ENCODE measurements at places on chromosomes 12 and 14. TPM values are rescaled to one million over a fixed set of nuclear protein-coding genes. Genes with fewer than 3 reads are reported as not detected.

DNA sequence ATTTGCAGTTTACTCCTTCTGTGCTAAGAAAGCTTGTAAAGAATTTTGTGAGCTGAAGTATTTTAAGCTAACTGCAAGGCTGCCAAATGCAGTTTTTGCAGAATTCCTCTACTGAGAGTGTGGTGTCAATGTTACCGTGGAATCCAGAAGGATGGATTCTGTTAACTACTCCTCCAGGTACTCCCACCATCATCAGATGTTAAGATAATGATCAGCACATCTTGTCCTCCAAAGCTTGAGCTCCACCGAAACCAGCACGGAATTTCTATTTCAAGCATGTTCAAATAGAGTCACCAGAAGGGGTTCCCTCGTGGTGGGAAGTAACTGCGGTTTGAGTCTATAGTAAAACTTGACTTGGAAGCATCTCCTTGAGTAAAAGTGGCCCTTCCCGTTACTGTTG is 64.3 kb upstream of the CDKN3 start:
- no peak for DNase-seq

Gene CRIP2
- polyA plus RNA-seq, result 109 TPM

DNA sequence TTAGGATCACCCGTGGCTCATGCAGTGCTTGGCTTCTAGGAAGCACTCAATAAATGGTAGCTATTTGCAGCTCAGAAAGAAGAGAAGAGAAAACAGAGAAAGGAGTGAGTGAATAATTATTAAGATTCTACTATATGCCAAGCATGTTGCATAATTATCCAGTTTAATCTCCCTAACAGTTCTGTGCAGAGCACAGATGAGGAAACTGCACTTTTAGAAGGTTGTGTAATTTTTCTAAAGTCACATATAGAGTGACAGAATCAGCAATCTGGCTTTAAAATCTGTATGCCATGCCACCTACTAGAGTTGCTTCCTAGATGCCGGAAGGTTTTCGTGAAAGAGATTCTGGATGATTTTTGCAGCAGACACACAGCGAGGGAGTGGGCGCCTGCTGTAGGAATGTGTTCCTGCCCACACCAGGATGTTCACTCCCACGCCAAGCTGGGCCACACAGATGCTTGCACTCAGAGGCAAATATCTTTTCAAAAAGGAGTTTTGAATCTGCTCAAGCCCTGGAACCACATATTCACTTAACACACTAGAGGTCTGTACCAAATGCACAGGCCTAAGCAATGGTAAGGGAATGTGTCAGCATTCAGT is 50.2 kb upstream of the SMCO2 start:
- DNase-seq, result no peak

DNA sequence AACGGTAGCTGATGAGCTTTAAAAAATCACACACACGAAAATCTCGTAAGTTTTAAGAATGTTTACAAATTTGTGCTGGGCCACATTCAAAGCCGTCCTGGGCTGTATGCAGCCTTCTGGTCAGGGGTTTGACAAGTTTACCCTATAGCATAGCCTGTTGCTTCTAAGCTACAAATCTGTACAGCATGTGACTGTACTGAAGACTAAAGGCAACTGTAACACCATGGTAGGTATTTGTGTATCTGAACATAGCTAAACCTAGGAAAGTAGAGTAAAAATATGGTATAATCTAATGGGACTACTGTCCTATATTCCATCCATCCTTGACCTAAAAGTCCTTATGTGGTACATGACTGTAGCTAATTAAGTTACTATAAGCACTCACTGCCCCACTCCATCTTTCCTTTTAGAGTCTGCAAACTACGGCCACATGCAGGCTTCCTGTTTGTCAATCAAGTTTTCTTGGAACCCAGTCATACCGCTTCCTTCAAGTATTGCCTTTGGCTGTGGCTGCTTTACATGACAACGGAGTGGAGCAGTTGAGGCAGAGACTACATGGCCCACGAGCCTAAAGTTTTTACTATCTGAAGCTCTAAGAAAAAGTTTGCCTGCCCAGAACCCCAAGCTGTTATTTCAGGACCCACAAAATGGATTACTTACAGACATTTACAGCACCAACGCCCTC is 18.5 kb downstream of the KRT7 start:
- DNase-seq, result no peak

Gene MYO1H
- 1.4 TPM for polyA plus RNA-seq

- DNase-seq, result no peak
These were observed 67.1 kb downstream of the PPFIA2 start for GRCh38 chr12:81692008-81692407.

GRCh38 chr14:96207686-96208085 is 3.0 kb downstream of the BDKRB2 start:
- DNase-seq, result no peak

GRCh38 chr14:20356422-20356821 is 13.0 kb downstream of the PARP2 start:
- no peak for DNase-seq

- DNase-seq, result no peak
These were observed 21.1 kb upstream of the CERS5 start for GRCh38 chr12:50188241-50188781.

Gene PLBD1
- 46.3 TPM for polyA plus RNA-seq

- DNase-seq, result no peak
These were observed at the start of gene ISM2 for GRCh38 chr14:77498120-77498979. TSS of gene ISM2 (minus strand) at chr14:77498816. CDS start at chr14:77498793, 23 bp downstream.

Gene SDR39U1
- 51.9 TPM for polyA plus RNA-seq

Gene DCN
- 589 TPM for polyA plus RNA-seq

DNA sequence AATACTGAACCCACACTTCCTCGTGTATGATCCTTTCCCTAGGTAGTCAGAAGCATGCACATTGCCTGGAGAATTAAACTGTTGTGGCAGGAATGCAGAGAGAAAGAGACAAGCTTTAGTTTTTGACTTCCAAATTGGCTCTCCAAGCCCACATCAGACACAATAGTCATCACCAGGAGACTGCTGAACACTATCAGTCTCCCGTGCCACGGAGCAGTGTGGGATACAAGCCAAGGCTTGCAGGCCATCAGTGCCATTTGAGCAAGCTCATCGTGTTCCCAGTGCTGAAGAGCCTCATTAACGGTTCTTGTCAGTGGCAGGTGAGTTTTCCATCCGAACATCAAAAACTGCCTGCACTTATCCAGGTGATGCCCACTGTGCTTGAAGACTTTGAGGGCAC is 410.8 kb downstream of the NAV3 start:
- no peak for DNase-seq

Data from right renal cortex interstitium (tissue), 3 donors.